Dermis blood vessel endothelial cell (primary cell): ENCODE measurements at places on chromosomes 5 and 9. TPM values are rescaled to one million over a fixed set of nuclear protein-coding genes. Genes with fewer than 3 reads are reported as not detected.

DNA sequence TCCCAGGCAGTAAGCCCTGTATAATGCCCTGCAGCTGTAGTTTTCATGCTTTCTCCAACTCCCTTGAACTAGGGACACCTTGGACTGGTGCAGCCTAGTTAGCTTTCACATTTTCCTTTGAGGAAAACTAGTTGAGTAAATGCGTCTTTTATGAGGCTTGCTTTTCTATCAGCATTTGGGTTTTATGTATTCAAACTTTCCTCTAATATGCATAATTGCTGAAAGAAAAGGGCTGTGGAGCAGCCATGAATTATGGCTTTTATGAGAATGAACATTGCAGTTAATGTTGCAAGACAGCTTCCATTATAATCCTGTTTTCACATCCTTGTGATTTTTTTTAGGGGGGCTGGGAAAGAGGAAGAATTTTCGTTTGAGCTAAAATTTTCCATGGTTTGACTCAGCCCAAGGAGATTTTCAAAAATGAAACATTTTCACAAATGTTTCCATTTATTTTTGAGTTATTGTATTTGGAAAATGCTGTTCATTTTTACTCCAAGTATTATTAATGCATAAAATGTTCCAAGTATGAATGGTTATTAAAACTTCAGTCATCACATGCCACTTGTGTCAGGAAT is 57.9 kb upstream of the PPP3R2 start:
- DNase-seq: no peak

DNA sequence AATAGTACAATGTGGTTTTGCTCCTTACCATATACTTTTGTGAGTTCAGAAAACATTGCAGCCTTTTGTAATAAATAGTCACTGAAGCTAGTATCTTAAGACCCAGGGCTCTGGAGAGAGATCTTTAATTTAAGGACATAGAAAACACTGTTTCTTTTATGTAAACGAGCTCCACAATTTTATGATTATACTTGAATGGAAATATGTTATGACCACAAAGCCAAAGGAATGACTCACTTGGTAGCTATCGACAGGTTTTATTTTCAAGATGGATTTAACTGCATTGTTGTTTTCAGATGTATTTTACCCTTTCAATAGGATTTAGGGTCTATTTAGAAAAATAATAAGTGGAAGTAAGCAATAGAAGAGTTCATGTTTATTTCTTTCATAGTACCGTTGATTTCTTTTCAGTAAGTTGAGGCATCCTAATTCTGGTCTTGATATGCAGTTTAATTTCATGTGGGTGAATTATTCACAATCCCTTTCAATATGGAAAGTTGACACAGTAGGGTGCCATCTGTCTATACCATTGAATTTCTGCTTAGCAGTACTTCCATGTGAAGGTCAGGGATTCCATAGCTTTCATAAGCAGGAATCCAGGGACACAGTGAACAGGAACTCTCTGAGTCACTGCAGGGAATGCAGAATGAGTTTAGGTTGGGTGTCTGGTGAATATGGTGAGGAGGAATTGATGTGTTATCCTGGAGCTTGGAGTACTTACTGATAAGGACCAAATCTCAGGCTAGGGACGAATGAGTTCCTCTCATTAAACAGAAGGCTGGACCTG is 157.6 kb downstream of the CD180 start:
- peak; percentile 84 for DNase-seq

- no peak for DNase-seq
These were observed 75.7 kb upstream of the SNX2 start for GRCh38 chr5:122699201-122699600.

Gene TAF11L5
- total RNA-seq: not detected in 2 replicates

Gene CLIC3
- 0.09 TPM in 1 of 2 replicates, not detected in the other for total RNA-seq
